Left renal cortex interstitium (tissue), 4 donors: ENCODE measurements at places on chromosomes 3 and 15. TPM values are rescaled to one million over a fixed set of nuclear protein-coding genes. Genes with fewer than 3 reads are reported as not detected.

GRCh38 chr3:60754617-60755016 is 496.6 kb downstream of the FHIT start:
- DNase-seq: no peak

Gene MLH1
- polyA plus RNA-seq: 52.4 TPM

DNA sequence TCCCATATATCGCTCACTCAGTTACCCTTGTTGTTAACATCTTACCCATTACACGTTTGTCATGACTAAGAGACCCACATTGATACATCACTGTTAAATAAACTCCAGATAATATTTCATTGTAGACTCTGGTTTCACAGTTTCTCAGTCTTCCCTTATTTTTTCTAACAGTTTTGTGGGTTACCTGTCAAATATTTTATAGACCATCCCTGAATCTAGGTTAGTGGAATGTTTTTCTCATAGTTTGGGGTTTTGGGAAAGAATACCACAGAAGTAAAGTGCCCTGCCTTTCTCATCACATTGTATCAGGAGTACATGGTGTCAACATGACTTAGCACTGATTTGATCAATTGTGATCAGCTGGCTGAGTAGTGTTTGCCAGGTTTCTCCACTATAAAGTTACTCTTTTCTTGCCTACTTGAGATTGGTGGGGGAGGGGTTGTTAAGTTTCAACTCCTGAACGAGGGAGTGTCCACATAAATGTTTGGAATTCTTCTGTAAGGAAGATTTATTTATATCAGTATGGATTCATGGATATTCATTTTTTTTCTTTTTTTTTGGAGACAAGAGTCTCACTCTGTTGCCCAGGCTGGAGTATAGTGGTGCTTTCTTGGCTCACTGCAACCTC is 25.9 kb downstream of the RNF111 start:
- no peak for DNase-seq

DNA sequence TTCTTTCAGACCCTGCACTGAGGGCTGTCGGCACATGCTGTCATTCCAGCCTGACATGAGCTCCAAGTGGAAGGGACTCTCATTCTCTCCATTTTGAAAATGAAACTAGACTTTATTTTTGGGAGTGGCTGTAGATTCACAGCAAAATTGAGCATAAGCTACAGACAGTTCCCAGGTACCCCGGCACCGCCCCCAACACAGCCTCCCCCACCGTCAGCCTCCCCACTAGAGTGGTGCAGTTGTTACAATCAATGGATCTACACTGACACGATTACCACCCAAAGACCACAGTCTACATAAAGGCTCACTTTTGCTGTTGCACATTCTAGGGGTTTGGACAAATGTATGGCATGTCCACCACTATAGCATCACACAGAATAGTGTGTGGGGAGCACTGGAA is 29.5 kb upstream of the FGD5 start:
- no peak for DNase-seq

Gene ONECUT1
- 0.35 TPM for polyA plus RNA-seq

DNA sequence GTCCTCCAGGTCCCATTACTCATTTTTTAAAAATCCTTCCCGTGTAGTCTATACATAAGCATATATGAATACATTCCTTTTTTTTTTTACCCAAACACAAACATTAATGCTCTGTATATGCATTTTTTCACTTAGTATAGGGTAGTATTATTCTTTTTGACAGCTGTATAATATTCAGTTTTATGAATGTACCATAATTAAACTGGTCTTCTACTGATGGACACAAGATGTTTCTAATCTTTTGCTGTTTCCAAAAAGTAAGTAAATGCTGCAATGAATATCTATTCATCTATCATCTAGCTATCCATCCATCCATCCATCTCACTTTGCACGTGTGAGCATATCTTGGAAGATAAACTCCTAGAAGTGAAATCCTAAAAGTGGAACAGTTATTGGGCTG is 110.8 kb downstream of the IGF2BP2 start:
- DNase-seq: no peak
